ENCODE measurements at places on chromosomes 2 and 18.

DNA sequence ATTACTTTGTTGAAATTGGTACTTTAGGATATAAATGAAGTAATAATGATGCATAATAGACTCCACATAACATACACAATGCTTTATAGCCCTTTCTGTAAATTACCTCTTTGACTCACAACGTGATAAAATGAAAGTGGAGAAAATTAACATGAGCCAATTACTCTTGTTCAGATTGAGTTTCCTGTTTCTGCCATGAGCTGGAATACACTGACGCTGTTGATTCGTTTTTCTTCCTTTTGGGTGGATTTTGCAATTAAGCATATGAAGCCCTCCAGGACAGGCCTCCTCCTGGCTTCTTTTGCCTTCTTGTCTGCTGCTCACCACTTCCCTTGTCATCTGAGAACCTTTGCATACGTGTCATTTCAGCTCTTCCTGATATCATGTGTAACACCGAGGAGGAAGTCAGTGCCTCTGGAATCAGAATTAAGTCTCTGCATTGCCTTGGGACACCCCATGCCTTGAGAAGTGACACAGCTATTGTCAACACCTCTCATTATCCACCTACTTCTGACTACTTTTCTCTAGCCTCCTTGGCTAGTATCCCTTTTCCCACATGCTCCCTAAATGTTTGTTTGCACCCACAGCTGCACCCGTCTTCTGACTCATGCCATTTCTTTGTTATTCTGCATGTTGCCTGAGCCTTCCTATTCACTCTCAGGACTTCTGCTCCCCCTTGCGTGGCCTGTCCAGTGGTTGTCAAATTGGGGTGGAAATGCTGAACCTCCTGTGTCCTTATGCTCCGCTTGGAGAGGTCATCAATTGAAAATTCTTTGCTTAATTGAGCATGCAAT, 134.1 kb downstream of the FMNL2 start:
- DNase-seq: no peak

DNA sequence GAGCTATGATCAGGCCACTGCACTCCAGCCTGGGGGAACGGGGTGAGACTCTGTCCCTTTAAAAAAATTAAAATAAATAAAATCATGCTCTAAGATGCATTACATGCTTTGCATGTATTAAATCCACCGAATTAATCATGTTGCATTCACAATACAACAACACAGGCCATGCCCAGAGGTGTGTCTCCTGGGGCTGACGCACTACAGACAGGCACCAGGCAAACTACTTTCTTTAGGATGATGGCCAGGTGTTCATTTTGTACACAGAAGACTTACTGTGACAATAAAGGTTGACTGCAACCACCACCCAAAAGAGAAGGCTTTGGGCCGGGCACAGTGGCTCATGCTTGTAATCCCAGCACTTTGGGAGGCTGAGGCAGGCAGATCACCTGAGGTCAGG, 226.8 kb upstream of the PXDN start:
- no peak for DNase-seq

- no peak for DNase-seq
Observed at GRCh38 chr2:108029496-108029895, 43.2 kb downstream of the SLC5A7 start.

GRCh38 chr2:47063538-47063930, 91.6 kb downstream of the STPG4 start:
- no peak for DNase-seq

DNA sequence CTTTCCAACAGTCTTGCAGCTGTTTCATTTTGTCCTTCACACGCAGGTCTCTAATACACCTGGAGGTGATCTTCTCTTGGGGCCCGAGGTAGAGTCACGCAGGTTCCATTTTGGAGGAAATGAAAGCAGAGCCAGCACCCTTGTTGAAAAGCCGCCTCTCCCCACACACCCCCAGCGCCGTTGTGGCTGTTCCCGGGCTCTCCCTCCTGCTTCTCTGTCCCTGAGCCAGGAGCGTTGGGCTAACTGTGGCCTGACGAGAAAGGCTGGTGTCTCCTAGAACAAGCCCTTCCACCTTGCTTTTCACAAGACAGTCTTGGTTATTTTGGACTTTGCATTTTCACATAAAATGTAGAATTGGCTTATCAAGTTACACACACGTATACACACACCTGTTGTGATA, 16.3 kb downstream of the SNED1 start:
- no peak for DNase-seq

DNA sequence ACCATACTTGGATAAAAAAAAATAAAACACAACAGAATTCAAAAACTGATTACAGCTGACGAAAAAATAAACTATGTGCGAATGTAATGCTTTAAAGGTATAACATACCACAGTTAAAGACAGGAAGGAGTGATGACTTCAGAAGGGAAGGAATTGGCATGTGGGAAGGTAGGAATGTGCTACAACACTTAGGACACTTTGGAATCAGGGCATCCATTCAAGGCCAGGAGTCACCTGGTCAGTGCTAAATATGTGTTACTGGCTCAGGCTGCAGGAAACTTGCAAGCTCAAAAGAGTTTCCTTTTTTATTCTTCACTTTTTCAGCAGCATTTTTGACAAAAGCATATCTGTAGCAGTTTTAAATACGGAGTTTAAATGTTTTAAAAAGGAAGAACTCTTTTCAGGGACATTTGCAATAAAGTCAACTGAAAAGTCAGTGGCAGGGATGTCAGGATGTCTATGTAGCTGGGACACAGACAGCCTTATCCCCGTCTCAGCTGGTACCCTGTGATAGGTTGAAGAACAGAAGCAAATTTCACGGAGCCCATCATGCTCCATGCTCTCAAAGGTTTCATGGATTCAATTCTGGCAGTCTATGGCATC, 138.0 kb upstream of the KLHL14 start:
- no peak for DNase-seq

DNA sequence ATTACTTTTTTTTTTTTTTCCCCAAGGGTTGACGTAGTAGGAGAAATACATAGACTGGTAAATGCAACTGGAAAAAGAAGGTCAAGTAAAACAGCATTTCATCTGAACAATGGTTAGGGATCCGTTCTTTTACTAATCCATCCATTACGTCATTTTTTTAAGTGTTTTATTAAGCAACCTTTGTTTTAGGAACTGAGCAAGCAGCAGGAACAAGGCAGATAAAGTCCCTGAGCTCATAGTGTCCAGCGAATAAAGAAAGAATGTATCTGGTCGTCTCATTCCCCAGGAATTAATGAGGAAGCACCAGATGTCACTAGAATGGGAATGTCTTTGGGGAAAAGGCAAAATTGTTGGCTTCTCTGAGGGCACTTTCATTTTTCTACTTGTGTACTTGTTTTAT, 842.4 kb downstream of the TDRD15 start:
- DNase-seq: no peak

GRCh38 chr18:2536063-2536462, 35.2 kb downstream of the METTL4 start:
- DNase-seq: no peak

GRCh38 chr2:116754381-116755101, 1060.0 kb upstream of the DDX18 start:
- no peak for DNase-seq

- DNase-seq: no peak
Observed at GRCh38 chr2:54840559-54841468, 117.4 kb downstream of the EML6 start.

GRCh38 chr2:104900608-104901007, 46.7 kb downstream of the POU3F3 start:
- no peak for DNase-seq

GRCh38 chr2:119751706-119752105, 8.0 kb upstream of the PTPN4 start:
- no peak for DNase-seq

DNA sequence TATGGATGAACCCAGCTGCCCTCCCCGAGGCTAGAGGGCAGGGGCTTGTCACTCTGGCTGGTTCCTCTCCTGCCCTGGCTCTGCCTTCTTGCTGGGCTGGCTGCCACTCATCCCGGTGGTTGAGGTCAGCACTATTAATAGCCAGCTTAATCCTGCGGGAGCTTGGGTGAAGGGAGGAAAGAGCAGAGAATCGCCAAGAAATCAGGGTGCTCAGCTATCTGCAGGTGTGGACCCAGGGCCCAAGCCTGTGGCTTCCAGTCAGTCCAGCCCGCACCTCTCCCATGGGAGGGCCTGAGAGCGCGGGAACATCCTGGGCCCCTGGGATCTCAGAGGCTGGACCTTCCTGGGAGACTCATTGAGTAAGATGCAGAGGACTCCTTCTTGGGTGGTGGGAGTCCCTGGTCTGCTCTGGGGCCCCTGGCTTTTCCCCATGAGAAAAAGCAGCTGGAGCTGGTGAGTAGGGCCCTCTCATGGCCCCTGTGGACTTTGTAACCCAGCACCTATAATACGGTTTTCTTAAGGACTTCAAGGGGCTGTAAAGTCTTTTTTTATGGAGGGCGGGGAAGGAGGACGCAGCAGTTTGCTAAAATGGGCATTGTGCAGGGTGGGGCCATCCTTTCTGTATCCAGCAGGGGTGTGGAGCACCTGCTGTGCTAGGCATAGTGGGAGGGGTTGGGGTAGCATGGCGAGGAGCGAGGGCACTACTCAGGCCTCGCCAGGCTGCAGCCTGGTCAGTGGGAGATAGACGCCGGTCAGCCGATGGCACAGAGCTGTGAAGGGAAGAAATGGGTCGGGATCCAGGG, 27.4 kb upstream of the CNNM3 start:
- peak; percentile 64 for DNase-seq

- DNase-seq: no peak
Observed at GRCh38 chr2:236507393-236508085, 62.1 kb upstream of the ACKR3 start.

GRCh38 chr2:18169893-18170175, 291.4 kb downstream of the KCNS3 start:
- no peak for DNase-seq

DNA sequence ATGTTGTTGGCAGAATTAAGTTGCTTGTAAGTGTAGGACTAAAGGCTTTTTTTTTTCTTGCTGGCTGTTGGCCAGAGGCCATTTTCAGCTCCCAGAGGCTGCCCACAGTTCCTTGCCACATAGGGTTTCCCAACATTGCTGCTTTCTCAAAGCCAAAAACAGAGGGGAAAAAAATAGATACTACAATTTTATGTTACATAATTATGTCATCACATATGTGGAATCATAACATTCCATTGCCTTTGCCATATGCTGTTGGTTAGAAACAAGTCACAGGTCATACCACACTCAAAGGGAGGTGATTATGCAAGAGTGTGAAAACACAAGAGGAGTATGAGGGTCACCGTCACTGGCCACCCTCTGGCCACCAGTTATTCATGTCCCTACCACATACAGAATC, 154.5 kb downstream of the RTN4 start:
- no peak for DNase-seq

- no peak for DNase-seq
Observed at GRCh38 chr2:180208841-180209240, 201.7 kb upstream of the CWC22 start.

GRCh38 chr2:163656622-163657280, 79.1 kb downstream of the FIGN start:
- no peak for DNase-seq

- no peak for DNase-seq
Observed at GRCh38 chr18:48862132-48862531, 88.6 kb downstream of the SMAD7 start.

GRCh38 chr2:239382384-239382880, 18.4 kb downstream of the HDAC4 start:
- DNase-seq: no peak

- DNase-seq: peak; percentile 2
Observed at GRCh38 chr18:6561862-6562291, 147.2 kb upstream of the L3MBTL4 start.

GRCh38 chr2:191417746-191418145, 172.5 kb downstream of the MYO1B start:
- no peak for DNase-seq

GRCh38 chr2:120565095-120565460, 170.6 kb upstream of the GLI2 start:
- no peak for DNase-seq

GRCh38 chr18:39796393-39796792, 2158.6 kb upstream of the PIK3C3 start:
- no peak for DNase-seq

DNA sequence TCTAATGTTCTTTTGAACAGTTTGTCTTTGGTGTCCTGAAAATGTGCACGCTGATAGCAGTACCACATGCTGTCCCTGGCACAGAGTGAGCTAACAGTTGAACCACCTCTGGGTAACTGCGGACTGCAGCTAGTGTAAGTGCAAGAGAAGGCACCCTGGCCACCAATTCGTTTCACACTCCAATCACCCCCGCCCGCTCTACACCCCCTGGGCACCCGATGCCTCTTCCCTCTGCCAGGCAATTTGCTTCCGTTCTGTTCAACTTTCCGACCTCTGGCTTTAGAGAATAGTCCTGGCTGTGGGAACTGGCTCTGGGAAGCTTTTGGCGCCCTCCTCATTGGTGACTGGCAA, 1.4 kb downstream of the DOCK10 start:
- no peak for DNase-seq

DNA sequence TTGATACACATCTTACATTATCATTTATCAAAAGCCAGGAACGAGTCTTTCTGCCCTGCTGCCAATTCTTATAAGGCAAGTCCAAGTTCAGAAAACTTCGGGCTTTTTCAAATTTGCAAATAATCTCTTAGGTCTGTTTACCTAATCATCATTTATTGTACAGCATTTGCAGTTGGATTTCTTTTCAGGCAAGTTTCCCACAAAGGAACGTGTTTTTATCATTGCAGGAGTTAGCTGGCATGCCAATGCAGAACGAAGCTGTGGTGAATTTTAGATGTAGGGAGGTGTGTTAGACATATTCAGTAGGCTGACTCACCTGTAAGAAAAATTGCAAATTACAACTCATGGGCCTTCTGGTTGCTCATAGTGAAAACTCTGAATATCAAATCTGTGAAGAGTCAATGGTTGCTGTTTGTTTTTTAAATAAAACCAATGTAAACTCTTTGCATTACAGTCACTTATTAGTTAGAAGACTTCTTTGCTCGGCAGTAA, 209.6 kb downstream of the SRBD1 start:
- DNase-seq: no peak

DNA sequence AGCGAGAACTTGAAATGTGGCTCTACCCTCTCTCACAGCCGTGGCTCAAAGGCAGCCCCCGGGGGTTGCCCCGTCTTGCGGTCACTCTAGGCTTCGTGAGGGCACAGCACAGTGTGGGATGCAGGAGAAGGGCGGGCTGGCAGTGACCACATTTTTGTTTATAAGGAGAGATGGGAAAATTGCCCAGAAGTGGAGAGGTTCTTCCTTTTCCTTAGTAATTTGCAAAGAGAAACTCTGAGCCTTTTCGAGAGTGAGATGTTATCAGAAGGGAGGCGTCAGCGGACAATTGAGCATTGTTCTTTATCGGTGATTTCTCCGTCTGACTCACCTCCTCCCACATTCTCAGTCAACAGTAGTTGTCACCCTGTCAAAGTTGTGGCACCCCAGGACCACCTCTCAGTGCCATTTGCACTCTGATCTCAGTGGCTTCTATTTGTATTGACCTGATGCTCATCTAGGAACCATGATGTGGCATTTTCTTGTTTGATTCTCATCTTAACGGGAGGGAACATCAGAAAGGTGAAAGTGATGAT, 89.6 kb downstream of the ACAA2 start:
- DNase-seq: no peak

GRCh38 chr2:101464841-101465240, 10.1 kb downstream of the RFX8 start:
- DNase-seq: no peak

- DNase-seq: no peak
Observed at GRCh38 chr2:11705063-11705462, 35.1 kb upstream of the NTSR2 start.

GRCh38 chr18:48356909-48357631, 52.1 kb downstream of the ZBTB7C start:
- DNase-seq: no peak

GRCh38 chr2:181546086-181546485, 88.9 kb downstream of the ITGA4 start:
- no peak for DNase-seq

- no peak for DNase-seq
Observed at GRCh38 chr2:134232461-134232860, 21.4 kb upstream of the MGAT5 start.

- no peak for DNase-seq
Observed at GRCh38 chr2:181602017-181602416, 54.9 kb downstream of the CERKL start.
